ENCODE measurements at places on chromosomes 2 and 18.

DNA sequence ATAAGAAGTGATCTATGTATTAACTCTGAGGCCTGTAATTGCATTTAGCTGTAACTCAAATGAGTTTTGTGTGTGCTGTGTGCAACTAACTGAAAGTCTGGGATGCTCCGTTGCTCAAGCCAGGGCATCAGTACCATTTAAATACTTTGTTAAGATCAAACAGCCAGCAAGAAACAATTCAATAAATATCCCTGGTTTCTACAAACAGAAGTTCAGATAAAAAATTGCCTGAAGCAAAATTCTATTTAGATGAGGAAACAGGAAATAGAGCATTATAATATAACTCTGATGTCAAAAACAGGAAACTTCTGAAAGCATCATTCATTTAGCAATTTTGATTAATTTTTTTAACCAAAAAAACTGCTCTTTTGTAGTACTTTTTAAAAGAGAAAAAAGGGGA is 18.9 kb upstream of the SLC38A11 start:
- no peak for DNase-seq

DNA sequence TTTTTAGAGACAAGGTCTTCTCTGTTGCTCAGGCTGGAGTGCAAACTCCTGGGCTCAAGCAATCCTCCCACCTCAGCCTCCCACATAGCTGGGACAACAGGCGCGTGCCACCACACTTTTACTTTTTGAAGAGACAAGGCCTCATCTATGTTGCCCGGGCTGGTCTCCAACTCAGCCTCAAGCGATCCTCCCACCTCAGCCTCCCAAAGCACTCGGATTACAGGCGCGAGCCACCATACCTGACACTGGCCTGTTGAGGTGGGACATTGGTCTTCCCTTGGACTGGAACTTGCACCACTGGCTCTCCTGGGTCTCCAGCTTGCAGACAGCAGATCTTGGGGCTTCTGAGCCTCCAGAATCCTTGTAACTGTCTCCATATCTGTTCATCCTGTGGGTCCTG is 75.6 kb downstream of the NDUFA10 start:
- no peak for DNase-seq

GRCh38 chr2:37896319-37896718 is 28.8 kb upstream of the RMDN2 start:
- DNase-seq = no peak

DNA sequence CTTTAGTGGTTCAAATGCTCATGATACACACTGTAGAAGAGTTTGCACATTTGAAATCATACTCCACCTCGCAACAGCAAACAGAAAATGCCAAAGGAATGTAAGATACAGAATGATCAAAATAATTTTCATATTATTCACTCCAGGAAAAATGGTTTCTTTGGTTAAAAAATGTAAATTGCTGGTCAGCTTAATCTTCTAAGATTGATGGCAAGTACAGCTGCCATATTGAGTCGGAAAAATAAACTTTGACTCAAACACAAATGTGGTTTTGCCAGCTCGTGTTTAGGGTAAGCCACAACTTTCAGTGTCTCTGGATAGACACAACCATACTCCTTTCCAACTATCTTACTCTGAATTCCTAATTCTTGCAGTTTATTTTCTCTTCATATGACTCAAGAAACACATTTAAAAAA is 154.9 kb upstream of the SMIM21 start:
- no peak for DNase-seq

- DNase-seq = no peak
Observed at GRCh38 chr2:224941960-224942359, 100.3 kb downstream of the DOCK10 start.

- DNase-seq = no peak
Observed at GRCh38 chr2:20156836-20157192, 68.1 kb downstream of the SDC1 start.

DNA sequence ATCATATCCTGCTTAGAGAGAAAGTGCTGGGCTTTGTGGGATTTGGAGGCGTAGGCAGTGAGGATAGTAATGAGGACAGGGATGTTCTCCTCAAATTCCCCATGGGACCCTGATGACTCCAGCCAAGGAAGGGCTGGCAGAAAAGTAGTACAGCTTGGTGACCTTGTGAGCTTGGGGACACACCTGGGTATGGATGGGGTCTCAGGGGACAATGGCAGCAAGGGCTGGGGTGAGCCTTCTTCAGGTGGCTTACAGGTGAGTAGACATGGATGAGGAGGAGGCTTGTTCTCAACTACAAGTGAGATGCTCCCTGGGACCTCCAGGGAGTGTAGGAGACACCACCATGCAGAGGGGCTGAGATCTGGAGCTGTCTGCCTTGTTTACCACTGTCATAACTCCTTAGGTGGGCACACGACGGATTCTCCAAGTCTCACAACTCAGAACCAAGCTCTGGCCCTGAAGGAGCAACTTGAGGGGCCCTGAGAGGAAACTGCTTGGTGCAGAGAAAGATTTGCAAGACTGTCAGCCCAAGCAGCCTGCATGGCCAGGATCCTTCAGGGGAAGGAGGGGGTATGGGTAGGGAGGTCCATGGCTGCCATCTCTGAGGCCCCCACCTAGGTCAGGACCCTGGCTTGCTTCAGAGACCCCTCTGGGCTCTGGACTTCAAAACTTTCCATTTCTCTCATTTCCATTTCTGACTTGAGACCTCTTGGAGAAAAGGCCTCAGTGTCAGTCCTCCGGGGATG is 262.8 kb downstream of the DYSF start:
- DNase-seq = no peak

GRCh38 chr2:142582317-142582716 is 295.1 kb upstream of the KYNU start:
- no peak for DNase-seq

DNA sequence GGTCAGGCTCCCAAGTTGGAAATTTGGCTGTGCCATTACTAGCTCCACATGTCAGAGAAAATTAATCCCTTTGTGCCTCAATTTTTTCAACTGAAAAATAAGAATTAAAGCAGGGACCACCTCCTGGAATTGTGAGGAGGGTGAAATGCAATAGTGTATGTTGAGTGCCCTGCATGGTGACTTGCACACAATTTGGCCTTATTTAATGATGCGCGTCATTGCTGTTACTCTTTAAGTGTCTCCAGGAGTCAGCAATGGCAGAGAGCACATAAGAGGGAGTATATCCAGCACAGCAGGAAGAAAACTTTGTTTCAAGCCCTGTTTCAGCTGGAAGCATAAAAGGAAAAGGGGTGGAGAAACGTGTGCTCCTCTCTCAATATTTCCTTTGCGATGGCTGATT is 215.8 kb downstream of the ALK start:
- no peak for DNase-seq

Data from stimulated activated naive B cell treated with anti-CD40 and anti-IgM and Interleukin-4, amounts not matched to agents 10 μg/mL and 1 μg/mL and 100 μg/mL, for 72 hours (primary cell).